ENCODE measurements at places on chromosomes 2 and 18.

- no peak for ATAC-seq
These were observed 95.4 kb downstream of the SNTG2 start for GRCh38 chr2:1046067-1046466.

DNA sequence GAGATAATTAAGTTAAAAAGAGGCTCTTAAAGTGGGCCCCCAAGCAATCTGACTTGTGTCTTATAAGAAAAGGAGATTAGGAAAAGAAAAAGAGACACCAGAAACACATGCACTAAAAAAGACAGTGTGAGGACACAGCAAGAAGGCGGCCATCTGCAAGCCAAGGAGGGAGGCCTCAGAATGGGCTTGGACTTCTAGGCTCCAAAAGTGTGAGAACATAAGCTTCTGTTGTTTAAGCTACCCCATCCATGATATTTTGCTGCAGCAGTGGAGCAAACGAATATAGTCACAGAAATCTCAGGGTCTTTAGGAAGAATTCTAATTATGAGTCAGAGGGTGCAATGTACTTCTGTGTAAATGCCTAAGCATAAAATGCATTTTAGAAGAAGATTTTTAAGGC, 399.3 kb upstream of the MMADHC start:
- ATAC-seq = no peak

DNA sequence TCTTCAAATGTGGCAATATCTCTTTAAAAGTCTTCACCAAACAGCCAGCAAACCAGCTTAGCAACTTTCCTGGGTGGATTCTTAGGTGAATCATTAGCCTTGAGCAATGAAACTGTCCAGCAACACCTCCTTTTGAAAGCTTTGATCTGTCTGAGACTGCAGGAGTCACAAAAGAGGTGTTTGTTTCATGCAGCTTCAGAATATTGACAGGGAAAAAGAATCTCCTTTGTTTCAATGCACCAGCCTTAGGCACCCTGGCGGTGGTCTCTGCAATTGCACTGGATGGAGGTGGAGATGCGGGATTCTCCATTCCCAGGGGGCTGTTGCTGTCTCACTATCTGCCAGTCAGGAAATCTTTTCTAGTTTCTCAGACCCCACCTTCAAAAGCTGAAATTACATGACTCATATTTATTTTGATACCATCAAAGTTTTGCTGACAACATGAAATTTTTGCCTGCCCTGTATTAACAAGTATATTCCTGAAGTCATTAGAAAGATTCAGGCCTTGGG, 76.0 kb upstream of the DSG1 start:
- no peak for ATAC-seq

- ATAC-seq = no peak
These were observed 134.5 kb downstream of the ASB1 start for GRCh38 chr2:238561230-238561629.

DNA sequence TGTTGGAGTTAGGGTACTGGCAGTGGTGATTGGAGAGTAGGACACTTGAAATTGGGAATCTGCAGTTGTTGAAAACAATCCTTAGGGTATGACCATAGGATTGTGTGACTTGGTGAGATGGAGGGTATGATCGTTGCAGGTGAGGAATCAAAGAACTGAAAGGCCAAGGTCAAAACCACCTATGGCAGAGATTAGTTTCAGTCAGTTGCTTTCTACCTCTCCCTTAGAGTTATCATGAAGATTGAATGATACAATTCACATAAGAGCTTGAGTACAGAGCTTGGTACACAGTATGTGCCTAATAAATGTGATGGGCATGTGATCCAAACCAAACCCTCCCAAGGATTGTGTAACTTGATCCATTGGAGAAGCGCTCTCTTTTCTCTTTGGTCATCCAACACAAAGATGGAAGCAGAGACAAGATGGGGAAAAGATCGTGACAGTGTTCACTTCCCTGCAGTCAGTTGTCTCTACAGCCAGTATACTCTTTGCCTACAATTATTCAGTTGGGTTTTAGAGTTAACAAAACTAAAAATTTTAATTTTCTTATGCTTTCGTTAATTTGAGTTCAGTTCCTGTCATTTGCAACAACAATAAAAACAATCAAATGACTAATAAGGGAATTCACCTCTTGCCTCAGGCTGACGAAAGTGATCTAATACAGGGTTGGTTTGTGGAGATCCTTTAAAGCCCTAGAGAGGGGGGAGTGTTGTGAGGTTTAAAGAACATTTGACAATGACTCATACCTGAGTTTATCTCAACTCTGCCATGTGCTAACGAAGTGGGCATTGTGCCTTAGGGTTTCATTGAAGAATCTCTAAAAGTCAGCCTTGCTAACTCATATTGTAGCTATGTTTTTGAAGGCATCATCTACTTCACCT, 14.8 kb upstream of the SMAD2 start:
- ATAC-seq = no peak

DNA sequence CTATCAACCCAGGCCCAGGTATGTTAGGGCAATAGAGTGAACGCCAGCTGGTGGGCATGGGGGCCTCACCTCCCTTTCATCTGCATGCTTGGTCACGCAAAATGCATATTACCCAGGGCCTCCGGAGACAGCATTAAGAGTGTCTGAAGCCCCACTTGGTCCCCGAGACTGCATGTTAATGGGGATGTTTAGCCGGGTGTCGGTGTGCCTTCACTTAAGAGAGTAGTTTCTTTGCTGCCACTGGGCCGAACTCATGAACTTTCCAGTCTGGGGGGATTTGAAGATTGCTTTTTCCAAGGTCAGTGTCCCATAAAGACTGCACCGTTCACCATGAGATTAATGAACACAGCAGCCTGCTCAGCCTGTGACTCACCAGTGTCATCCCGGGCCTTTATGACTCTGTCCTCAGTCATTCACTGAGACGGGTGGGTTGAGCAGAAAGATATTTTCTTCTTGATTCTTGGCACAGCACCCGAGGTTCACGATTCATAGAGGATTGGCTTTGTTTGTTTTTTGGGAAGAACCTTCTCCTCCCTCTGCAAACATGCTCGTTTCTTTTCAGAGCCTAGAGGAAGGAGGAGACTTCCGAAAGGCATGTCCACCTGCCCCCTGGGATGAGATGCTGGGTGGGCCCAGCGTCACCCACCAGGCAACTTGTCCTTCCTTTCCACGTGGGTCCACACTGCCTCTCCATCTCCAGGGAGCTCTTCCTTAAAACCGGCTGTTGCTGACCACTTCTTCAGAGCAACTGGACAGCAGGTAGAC, 199.1 kb downstream of the GLI2 start:
- peak; percentile 77 for ATAC-seq

DNA sequence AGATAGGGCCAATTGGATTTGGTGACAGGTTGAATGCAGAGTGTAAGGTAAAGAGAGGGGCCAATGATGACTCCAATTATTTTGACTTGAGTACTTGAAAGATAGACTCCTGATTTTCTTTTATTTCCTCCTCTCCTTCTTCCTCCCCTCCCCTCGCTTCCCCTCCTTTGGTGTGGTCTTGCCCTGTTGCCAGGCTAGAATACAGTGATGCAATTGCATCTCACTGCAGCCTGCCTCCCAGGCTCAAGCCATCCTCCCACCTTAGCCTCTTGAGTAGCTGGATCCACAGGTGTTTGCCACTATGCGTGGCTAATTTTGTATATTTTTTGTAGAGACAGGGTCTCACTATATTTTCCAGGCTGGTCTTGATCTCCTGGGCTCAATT, 2.3 kb downstream of the DGUOK start:
- ATAC-seq = no peak

- ATAC-seq = no peak
These were observed 85.0 kb downstream of the DPP10 start for GRCh38 chr2:114527330-114527983.

GRCh38 chr2:42752314-42752713, 11.6 kb downstream of the OXER1 start:
- ATAC-seq = peak; percentile 50

- no peak for ATAC-seq
These were observed 55.5 kb upstream of the SPOPL start for GRCh38 chr2:138446043-138446442.

DNA sequence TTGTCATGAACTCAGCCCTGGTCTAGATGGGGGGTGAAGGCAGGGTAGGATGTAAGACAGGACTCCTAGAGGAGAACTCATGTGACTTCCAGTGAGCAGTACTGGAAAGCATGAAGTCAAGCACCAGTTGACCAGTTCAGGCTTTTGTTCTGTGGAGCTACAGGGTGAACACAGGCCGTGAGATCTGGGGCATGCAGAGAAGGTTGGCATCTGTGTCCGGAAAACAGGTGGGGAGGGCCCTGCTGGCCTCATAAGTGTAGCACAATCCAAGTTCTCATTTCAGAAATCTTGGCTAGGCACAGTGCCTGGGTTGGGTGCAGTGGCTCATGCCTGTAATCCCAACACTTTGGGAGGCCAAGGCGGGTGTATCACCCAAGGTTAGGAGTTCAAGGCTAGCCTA, 50.9 kb upstream of the SPATS2L start:
- ATAC-seq = no peak

DNA sequence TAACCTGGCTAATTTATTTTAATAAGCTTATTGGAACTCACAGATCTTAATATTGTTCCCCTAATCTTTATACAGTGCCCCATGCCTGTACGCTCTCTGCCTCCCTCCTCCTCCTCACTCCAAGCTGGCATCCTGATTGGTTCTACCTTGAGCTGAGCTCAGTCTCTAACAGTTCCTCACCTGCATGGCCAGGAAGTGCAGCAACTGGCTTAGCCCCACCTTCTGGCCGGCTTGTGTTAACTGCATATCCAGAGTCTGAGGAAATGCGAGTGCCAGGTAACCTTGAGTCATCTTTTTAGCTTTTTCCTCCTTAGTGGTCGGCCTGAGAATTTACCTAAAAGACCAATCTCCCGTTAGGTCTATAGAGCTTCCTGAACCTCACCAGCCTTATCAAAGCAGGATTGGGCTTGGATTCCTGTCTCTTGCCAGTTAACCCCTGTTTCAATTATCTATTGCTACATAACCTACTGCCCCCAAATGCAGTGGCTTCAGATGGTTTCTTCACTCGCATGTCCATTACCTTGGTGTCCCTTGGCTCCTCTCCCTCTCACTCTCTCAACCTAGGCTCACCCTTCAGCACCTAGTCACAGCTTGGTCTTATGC, 89.5 kb upstream of the STK39 start:
- ATAC-seq = peak; percentile 48

DNA sequence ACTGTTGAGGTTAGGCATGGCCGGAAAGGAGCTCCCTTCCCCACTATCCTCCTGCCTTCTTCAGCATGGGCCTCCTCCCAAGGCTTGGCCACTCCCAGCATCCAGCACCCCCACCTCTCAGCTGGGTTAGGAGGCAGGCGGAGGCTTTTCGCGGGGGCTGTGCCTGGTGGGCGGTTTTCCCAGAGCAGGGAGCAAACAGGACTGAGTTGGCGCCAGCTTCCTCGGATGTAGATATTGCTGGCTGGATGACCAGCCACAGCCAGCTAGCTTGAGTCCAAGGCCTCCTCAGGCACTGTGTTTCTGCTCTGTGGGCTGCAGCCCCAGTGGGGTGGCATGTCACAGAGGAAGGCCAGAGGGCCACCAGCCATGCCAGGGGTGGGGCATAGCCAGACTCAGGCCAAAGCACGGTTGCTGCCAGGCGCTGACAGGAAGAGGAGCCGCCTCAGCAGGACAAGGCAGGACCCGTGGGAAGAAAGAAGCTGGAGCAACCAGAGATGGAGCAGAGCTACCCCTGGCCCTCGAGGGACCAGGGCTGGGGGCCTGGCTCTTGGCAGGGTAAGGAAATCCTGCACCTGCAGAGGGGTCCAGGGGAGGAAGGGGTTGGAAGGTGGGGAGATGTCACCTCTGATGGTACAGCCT, at the start of gene TCF23:
Gene TCF23 (plus strand): TSS at position 204 of the 639 bp plus-strand sequence. CDS start 130 bp downstream, at position 334.
- no peak for ATAC-seq

Measured in gastroesophageal sphincter (tissue), 4 donors.